ENCODE measurements at places on chromosomes 11 and 22.

DNA sequence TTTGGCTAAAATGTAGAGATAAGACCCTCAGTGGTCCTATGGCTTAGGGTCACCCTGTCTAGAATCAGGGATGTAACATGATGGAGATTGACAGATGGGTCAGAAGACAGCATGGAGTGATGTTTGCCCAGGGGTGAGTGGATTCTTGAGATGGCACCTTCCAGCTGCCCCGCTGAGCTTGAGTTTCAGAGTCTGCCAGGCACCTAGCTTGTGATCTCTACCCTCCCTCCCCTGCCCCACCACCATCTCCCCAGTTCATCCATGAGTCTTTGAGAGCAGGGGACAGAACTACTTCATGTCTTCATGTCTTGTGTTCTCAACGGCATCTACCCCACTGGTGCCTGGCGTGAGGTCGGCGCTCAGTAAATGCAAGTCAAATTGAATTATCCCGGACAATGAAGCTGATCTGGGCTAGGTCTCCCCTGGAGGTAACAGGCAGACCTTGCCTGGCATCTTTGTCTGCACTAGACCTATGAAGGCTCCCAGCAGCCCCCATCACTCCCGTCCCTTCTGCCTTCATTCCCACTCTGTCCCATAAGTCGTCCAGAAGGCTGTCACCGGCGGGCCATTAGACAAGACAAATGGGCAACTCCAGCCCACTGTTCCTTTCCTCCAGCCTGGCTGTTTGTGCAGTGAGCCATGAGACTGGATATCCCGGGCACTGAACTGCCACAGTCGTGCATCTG, 239.2 kb upstream of the TBCEL start:
- no peak for DNase-seq

GRCh38 chr11:41281131-41281742, 178.2 kb downstream of the LRRC4C start:
- DNase-seq: no peak

DNA sequence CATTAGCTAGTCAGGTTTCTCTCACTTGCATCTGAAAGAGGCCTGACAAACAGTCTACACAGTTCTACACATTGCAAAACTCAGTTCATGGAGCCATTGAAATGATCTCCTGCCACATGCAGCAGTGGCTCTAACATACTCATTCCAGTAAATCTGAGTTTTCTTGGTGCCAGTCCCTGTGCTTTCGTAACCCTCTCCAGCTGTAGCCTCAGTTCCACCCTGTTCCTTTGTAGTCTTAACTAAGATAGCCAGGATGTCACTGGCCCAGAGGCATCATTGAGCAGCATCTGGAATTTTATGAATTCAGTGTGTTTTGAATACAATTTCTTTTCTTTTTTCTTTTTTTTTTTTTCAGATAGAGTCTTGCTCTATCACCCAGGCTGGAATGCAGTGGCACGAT, 37.4 kb upstream of the ZBED5 start:
- DNase-seq: no peak

- peak; percentile 12 for DNase-seq
These were observed 37.3 kb upstream of the CCDC134 start for GRCh38 chr22:41762980-41763779.

GRCh38 chr22:39395936-39396796, 3.4 kb upstream of the TAB1 start:
- DNase-seq: no peak

DNA sequence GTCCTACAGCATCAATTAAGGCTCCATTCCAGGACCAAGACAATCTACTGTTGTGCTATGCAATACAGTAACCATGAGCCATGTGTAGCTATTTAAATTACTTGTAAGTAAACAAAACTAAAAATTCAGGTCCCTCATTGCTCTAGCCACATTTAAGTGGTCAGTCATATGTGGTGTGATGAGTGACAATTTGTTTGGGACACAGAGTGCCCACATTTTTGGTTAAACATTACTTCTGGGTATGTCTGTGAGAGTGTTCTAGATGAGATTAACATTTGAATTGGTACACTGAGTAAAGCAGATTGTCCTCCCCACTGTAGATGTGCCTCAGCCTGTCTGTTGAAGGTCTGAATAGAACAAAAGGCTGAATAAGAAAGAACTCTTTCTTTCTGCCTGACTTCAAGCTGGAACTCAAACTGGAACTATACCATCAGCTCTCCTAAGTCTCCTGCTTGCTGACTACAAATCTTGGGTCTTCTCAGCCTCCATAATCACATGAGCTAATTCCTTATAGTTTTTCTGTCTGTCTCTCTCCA, 15.8 kb downstream of the KBTBD3 start:
- DNase-seq: no peak

- DNase-seq: no peak
These were observed 30.2 kb upstream of the FBXO3 start for GRCh38 chr11:33804471-33804870.

DNA sequence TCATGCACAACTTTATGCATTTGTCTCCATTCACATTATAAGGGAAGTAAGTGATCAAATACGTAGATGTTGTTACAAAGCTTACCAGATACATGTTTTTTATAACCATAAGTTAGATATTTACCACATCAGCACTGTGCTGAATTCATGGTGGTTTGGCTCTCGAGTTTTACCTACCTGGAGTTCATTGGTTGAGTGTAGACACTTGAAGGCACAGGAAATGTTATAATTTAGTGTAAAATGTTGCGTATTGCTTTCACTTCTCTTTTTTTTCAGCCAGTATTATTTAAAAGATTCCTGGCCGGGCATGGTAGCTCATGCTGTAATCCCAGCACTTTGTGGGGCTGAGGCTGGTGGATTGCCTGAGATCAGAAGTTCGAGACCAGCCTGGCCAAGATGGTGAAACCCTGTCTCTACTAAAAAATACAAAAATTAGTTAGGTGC, 53.1 kb upstream of the GRK2 start:
- DNase-seq: no peak

All from activated CD4-positive, alpha-beta T cell treated with anti-CD3 and anti-CD28 coated beads, Interleukin-2, amount 10 ng/mL, durations not matched to agents 7 days and 5 days (primary cell).